Suppressor macrophage treated with lipopolysaccharide for 4 hours (primary cell): ENCODE measurements at places on chromosomes 2 and 18.

DNA sequence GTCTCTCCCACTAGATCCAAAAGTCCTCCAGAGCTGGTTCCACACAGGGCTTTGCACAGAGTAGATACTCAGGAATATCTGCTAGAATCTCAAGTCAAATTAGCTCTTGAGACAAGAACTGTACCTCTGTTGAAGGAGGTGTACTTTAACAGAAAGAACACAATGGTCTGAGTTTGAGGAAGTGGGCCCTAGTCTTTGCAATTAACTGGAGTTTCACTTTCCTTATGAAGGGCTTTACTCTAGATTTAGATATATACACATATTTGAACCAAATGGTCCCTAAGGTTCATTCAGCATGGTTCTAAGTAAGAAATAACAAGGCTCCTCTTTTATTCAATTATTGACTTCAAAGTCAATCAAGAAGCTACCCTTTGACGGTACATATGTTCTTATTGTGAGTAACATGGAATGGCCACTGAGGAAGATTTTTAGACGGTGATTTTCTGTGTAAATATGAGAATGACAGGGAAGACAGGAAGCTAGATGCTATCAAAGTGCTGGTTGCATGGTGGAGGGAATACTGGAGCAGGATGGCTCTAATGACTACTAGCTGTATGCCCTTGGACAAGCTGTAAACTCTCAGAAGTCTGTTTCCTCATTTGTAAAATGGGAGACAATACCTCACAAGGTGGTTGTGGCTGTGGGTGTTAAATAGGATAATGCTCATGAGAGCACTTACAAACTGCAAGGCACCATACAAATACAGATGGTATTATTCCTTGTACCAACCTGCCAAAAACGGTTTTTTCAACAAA is 73.5 kb upstream of the SERTAD2 start:
- peak; percentile 82 for DNase-seq

GRCh38 chr2:21257621-21258020 is 133.9 kb downstream of the TDRD15 start:
- DNase-seq: no peak

DNA sequence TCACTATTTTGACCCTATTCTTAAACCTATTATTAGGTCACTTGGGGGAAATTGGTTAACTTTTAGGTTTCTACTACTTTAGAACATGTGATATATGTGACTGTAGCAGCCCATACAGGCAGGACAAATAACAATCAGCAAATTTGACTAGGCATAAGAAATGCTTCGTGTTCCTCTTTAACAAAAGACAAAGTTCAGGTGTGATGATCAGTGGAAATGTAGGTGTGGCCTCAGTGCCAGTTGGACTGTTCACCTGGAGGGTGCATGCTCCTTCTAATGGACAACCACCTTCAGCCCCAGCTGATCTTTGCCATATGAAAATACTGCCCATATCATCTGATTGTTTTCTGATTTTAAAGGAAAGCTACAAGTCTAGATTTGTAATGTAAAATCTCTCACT is 6.4 kb downstream of the PDK1 start:
- DNase-seq: no peak

- no peak for DNase-seq
These were observed 425.9 kb upstream of the SLC8A1 start for GRCh38 chr2:40877734-40878288.

- no peak for DNase-seq
These were observed 660 bp upstream of the MBP start for GRCh38 chr18:77133051-77133834.
